Activated CD4-positive, alpha-beta T cell treated with anti-CD3 and anti-CD28 coated beads, Interleukin-2, amount 50 U/mL, for 24 hours (primary cell): ENCODE measurements at places on chromosomes 2 and 18.

DNA sequence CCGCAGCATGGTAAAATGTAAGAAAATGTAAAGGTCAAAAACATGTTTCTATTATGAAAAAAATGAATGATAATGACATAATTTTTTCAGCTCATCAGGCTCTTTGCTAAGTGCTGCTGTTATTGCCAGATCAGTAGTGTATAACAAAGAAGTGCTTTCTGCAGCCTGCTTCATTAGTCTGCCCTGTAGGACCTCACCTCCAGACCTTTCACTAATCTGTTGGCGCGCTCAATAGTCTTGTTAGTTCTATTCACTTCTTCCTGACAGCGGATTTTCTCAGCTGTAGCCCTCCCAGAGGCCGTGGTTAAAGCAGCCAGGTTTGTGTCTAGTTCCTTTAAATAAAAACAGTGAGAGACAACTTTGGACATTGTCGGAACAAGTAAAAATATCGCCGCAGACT is 97.7 kb downstream of the CDCA7 start:
- DNase-seq, result no peak

DNA sequence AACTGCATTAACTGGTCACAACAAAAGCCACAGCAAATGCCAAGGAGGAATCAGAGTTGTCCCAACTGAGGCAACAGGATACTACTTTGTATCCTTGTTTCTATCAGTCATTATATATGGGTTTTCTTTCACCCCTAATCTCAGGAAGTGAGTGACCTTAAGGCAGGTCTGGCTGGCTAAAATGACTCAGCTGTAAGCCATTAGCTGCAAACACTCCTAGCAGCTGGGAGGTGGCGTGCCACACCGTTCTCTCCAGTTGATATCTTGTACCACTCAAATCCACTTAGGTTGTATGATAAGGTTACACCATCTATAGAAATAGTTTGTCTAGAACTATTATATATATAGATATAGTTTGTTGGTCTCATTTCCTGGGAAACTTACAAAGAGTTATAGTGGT is 171.1 kb upstream of the MC4R start:
- no peak for DNase-seq

DNA sequence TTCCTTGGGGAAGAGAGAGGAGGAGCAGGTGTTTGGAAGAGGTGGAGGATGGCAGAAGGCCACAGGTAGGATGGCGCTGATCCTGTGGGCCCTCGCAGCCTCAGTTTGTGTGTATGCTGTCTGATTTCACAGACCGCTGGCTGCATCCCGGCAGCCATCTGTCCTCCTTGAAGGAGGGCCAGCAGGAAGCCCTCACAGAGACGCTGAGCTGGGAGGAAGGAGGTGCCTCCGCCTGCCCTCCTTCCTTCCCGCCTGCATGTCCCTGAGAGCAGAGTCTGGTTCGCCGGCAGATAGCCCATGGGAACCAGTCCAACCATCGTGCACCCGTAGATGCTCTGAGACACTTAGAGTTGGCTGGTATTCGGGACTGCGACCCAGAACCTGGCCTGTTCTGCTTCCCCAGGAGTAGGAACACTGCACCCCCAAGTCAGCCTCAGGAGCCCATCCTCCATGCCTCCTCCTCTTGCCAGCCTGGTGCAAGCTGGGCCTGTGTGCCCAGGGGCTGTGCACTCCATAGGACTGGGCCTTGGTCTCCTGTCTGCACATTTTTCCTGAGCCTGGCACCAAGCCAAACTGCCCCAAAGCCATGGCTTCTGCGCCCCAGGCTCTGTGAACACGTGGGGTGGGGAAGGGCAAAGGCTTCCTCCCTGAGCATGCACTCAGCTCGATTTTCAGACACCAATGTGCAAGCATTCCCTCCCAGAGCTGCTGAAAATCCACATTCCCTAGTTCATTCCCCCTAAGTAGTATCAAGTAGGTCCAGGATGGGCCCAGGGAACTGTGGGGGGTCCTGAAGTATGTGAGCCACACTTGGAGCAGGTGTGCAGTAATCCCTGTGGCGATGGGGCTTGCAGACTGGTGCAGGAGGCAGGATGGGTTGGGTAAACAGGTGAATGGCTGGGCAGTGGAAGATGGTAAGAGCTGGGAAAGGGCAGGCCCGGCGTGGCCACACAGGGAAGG is 115.6 kb downstream of the SEPTIN10 start:
- DNase-seq, result no peak

DNA sequence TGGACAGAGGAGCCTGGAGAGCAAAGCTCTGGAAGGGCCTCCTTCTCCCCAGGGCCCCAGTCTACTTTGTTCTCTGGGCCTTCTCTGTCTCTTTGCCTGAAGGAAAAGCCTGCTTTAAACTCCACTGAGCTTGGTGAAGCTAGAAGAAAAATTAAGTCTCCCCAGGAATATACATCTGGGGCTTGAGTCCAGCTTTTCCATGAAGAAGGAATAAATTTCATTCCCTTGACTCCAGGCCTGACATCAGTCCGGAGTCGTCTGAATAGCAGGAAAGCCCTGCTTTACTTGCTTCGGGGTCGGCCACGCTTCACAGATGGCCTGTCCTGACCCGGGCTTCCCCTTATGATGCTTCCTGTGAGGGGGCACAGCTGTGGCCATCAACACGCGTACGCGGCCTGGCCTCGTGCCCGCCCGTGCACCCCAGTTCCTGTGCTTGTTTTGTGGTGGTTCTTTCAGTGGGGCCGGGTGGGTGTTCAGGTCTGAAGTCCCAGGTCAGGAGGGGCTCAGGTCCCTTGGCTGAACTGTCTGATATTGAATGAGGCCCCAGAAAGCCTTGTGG is 73.6 kb downstream of the ACOXL start:
- no peak for DNase-seq

DNA sequence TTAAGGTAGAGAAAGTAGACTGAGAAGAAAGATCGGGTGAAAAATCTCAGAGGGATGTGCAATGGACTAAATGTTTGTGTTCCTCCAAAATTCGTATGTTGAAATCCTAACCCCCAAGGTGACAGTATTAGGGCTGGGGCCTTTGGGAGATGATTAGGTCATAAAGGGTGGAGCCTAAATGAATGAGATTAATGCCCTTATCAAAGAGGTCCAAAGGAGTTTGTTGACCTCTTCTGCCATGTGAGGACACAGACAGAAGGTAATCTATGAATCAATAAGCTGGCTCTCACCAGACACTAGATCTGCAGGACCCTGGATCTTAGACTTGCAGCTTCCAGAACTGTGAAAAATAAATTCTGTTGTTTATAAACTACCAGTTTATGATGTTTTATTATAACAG is 2.7 kb upstream of the NMI start:
- no peak for DNase-seq

DNA sequence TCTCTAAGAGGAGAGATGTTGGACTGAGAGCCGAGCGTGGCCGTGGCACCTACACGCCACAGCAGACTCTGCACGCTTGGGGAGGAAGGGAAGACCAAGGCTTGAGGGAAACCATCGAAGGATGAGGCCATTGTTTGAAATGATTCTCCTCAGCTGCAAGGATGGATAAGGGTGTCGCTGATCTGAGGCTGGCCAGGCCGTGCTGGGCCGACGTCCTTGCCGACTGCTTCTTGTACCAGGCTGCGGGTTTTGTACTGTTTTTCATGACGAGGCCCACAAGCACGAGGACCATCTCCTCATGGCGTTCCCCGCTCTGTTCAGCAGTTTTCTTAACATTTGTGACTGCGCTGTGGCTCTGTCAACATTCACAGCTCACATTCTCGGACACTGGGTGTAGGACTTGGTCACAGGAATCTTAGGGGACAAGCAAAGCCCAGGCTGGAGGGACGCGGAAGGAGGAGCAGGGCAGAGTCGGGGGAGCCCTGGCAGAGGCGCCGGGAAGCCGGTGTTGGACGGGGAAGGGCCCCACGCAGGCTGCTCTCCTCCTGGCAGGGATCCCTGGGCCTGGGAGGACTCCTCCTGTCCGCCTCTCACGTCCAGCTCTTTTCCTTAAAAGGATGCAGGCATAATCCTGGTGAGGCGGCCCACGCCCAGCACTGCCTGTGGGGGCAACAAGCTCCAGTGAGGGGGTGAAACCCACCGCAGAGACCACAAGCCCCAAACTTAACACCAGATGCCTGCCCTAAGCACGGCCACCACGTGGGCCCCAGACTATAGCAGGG is 259.0 kb upstream of the SALL3 start:
- no peak for DNase-seq

- DNase-seq, result no peak
Measured at GRCh38 chr18:31101183-31102024, 817 bp downstream of the DSC2 start.

DNA sequence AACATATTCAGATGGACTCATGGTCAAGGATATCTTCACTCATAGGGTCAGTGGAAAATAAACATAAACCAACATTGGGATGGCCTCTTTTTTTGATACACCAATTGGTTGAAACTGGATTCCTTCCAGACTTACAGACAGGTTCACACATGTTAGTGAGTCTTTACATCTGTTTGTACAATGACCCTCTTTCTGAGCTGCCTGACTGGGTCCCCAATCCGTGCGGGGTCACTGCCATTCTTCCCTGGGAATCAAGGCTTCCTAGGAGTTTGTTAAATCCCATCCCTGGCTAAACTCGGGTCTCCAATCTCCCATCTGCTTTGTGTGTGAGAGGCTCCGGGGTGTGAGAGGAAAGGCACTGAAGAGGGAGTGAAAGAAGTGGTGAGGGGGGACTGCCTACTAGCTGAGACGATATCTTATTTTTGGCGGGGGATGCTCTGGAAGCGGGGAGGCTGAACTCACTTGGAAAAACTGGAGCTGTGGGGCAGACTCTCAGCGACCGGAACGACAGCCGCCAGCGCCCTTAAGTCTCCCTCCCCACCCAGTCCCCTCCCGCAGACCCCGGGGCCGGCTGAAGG is 487 bp downstream of the STARD6 start:
- DNase-seq, result no peak

DNA sequence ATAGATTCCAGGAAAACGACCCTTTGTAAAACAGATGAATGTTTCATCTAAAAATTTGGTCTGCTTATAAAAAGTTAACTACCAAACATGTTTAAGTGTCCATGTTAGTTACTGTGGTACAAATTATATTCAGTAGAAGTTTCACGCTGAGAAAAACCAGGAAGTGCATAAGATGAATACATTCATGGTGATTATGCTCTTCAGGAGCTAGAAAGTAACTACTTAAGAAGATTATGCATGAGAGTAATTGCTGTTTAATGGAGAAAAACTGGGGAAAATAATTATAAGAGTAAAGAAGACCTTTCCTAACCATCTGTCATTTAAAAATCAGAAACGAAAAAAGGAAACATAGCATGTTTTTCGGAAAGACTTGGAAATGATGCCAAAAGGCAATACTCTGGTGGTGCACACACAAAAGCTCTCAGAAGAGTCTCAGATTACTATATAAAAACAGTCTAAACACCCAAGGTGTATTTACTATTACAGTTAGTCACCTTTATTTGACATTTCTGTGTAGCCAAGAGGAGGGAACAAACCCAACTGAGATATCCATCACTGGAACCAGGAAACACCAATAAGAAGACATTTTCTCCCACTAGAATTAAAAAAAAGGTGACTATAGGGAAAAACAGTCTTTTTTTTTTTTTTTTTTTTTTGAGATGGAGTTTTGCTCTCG is 38.8 kb upstream of the METTL21A start:
- no peak for DNase-seq

DNA sequence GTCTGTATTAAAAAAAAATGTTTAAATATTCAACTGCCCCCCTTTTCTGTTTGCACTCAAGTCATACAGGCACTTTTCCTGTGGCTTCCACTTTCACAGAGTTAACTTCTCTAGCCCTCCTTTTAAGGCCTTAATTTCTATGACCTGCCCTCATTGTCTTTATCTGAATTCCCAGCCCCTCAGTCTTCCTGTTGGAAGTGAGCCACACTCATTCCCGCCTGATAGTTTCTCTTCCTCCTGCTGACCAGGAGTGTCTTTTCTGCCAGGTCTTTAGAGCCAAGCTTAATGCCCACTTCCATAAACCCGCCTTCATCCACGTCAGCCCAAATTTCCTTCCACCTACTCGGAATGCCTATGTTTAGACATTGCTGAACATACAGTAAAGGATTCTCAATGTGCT is 10.5 kb downstream of the COPS8 start:
- no peak for DNase-seq

- no peak for DNase-seq
Measured at GRCh38 chr18:58909521-58909920, 44.8 kb downstream of the ZNF532 start.

GRCh38 chr2:83650898-83651297 is 808.2 kb downstream of the SUCLG1 start:
- DNase-seq, result no peak

- DNase-seq, result no peak
Measured at GRCh38 chr2:22795287-22795866, 589.6 kb upstream of the KLHL29 start.

GRCh38 chr18:45164551-45164950 is 450.7 kb upstream of the SLC14A2 start:
- DNase-seq, result no peak

DNA sequence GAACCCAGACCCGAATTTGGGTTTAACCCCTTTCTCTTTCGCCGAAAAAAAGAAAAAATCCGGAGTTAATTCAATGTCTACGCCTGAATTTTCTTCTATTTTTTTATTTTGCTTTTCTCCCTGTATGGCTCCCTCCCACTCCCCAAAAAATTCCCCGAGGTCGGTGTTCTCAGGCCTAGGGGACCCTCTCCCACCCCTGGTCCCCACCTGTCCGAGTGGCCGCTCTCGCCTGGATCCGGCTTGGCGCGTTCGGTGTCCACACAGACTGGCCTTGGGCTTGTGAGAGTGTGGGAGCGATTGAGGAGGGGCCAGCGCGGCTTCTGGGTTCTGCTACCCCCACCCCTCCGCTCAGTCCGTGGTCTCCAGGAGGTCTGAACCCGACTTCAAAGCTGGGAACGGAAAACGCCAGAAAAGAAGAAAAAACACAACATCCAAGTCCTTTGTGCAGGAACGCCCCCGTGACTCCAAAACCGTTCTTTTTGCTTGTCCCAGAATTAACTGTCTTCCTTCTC is 5.7 kb upstream of the EN1 start:
- no peak for DNase-seq

DNA sequence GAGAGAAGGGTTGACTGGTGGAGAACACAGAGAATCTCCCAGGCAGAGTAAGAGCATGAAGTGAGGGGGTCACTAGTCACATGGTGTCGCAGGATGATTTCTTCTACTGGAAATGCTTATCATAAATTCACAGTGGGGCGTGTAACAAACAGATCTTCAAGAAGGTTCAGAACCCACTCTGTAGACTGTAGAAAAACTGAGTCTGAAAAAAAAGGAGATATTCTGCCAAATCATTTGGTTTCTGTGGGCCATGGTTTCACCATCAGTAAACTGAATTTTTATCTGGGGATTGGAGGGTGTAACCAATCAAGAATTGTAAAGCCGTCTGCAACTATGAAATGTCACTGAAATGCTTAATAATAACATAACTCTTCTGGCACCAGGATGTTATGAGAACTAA is 15.0 kb downstream of the TPGS2 start:
- DNase-seq, result no peak
